T follicular helper cell (primary cell): ENCODE measurements at places on chromosomes 13 and 19.

GRCh38 chr19:18428173-18428786, 9.1 kb downstream of the SSBP4 start:
- DNase-seq = no peak

DNA sequence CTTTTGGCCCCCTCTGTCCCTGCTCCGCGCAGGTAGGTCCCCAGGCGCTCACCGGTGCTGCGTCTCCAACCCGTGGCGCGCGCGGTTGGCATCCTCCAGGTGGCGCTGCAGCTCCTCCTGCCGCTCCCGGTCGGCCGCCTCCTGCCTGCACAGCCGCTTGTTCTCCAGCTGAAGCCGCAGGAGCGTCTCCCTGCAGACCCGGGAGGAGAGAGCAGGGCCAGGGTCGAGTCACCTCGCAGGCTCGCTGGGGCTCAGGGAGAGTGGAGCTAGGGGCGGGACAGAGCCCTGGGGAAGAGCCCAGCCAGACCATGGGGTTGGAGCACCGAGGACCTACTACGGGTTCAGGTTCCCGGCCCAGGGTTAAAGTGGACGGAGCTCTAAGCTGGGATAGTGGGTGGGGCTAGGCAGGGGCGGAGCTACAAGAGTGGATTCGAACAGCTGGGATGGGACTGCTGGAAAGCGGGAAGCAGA, 9.3 kb downstream of the HOOK2 start:
- DNase-seq = no peak

- peak; percentile 59 for DNase-seq
These were observed 1.5 kb upstream of the WDR18 start for GRCh38 chr19:982567-983170.

DNA sequence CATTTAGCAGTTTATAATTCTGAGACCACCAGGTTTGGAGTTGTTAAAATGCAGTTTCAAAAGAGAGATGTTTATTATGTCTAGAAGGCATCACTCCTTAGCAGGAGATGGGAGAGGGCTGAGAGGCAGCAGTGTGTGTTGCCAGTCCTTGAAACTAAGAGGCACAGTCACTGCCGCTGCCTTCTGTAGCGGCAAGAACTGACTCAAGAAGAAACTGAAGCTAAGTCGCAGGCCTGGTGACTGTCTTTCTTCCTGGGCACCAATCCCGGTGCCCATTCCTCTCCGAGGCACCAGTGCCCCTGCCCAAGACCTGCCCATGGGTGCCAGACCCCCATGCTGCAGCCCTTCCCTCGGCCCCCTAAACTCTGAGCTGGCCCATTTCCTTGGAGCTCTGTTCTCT, 20.1 kb downstream of the N4BP2L1 start:
- no peak for DNase-seq

- DNase-seq = no peak
These were observed 553.5 kb downstream of the MYO16 start for GRCh38 chr13:109182777-109183465.

DNA sequence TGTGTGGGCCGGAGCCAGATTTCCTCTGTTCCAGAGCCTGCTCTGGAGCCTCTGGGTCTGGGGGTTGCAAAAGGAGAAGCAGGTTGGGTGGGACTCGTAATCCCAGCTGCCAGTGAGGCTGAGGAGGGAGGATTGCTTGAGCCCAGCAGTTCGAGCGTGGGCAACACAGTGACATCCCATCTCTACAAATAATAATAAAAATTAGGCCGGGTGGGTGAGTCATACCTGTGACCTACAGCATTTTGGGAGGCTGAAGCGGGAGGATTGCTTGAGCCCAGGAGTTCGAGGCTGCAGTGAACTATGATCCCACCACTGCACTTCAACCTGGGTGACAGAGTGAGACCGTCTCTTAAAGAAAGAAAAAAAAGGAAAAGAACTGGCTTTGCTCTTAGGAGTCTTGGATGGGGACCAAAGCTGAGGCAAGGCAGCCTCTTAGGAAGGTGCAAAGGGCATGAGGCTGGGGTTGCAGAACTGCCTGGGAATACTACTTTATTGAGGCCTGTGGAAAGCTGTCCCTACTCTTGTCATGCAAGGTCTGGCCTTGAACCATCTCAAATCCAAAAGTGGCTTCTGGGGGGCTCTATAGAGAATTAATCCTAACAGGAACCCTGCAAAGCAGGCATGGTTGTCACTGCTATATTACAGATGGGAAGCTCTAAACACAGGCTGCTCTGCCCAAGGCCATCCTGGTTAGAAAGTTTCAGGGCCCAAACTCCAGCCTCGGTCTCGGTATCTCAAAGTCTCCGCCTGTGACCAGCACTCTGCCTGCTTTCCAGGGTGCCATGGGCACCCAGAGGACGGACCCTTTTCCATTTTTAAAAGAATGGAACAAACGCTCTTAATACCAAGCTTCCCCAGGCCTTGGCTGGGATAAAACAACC, 880 bp upstream of the C19orf12 start:
- no peak for DNase-seq

GRCh38 chr13:51243832-51244231, 21.6 kb downstream of the FAM124A start:
- DNase-seq = no peak

GRCh38 chr13:42369071-42369797, 97.3 kb downstream of the AKAP11 start:
- no peak for DNase-seq
